ENCODE measurements at places on chromosomes 5 and 9. TPM values are rescaled to one million over a fixed set of nuclear protein-coding genes. Genes with fewer than 3 reads are reported as not detected.

Gene REEP2
- 18.6 TPM for total RNA-seq

Gene CYSRT1
- total RNA-seq, result 0.98 TPM

Gene FBXL7
- total RNA-seq, result 4.9 TPM

Gene ACER2
- total RNA-seq, result 0.58 TPM

Gene TMED7
- 246 TPM for total RNA-seq

Gene CXCL14
- total RNA-seq, result not detected

Gene TMEM171
- 3.5 TPM for total RNA-seq

Gene SV2C
- not detected for total RNA-seq

Gene IFNK
- total RNA-seq, result not detected

Gene PCDHGA8
- 1.1 TPM for total RNA-seq

Gene PCDHB5
- total RNA-seq, result 12.4 TPM

Gene PCDHA4
- 2.4 TPM for total RNA-seq

Gene FOXD4L3
- total RNA-seq, result not detected

Gene ZNF454
- total RNA-seq, result 1.4 TPM

Gene ITGA2
- 10.9 TPM for total RNA-seq

Gene ADAMTSL2
- not detected for total RNA-seq

Gene MVB12B
- 6.4 TPM for total RNA-seq

Gene PCDHA11
- total RNA-seq, result 4.9 TPM

Gene PPIC
- 14.8 TPM for total RNA-seq

Gene ZNF618
- 2.9 TPM for total RNA-seq

Gene C9orf50
- total RNA-seq, result 0.56 TPM

Gene ANKRD34B
- not detected for total RNA-seq

Gene ZER1
- 20.9 TPM for total RNA-seq

Gene CLIC3
- not detected for total RNA-seq

Gene DMRT2
- total RNA-seq, result 21.1 TPM

Gene GRXCR2
- total RNA-seq, result not detected

Gene LCN2
- 4.4 TPM for total RNA-seq
